GM12892 (cell line): ENCODE measurements at places on chromosomes 12 and 14.
A peak's percentile ranks its signal among the peaks of the same experiment; 100 is the strongest.

- no peak for DNase-seq
These were observed 24.9 kb downstream of the FCF1 start for GRCh38 chr14:74737753-74738325.

DNA sequence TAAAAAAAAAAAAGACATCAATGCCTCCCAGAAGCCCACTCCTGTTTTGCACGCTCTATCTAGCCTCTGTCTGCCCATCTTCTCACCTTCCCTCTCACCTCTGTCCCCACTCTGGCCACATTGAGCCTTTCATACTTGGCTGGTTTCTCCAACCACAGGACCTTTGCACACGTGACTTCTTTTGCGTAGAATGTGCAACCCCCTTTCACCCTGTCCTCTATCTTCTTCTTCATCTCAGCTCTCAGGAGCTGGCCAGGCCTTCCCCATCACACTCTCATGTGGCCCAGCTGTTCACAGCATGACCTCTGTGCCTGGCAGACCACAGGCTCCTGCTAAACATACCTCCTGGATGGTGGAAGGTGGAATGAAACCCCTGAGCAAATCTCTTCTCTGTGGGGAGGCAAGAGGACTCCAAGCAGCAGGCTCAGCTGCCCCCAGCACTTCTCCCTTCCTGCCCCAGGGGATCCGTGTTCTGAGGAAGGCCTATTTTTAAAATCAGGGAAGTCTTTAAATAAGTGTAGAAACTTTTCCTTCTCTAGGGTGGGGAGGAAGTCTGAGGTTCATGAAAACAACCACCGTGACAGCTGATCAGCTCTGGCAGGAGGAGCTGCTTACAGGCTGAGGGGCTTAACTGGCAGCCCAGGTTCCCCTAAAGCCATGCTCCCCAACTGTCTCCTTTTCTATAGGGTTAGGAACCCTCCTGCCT, 11.6 kb downstream of the HVCN1 start:
- no peak for DNase-seq

- no peak for DNase-seq
These were observed 137.5 kb upstream of the MYL2 start for GRCh38 chr12:111057701-111058425.

GRCh38 chr12:11347810-11348209, 37.6 kb upstream of the PRB4 start:
- DNase-seq = no peak

DNA sequence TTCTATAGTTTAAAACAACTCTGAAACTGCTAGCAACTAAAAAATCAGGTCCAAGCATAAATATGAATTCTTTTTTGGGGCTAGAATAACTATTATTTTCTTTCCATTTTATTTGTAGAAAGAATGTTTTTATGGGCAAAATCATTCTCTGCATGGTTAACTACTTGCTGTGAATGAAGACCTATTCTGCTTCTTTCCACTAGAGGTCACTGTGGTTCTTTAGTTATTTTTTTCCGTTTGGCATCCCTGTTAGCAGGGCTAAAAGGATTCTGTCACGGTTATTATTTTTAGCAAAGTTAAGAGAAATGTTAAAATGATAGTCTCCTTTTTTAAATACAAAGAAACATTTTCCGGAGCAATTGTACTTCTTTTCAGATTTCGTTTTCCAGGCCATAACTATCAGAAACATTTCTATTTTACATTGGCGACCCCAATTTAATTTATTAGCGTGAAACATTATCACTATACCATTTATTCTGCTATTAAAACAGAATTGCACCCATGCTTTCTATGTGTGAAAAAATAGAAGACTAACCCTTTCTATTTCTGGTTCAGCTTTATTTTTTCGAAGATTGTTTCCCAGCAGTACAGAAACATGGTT, 404.8 kb downstream of the ATP23 start:
- peak; percentile 6 for DNase-seq

DNA sequence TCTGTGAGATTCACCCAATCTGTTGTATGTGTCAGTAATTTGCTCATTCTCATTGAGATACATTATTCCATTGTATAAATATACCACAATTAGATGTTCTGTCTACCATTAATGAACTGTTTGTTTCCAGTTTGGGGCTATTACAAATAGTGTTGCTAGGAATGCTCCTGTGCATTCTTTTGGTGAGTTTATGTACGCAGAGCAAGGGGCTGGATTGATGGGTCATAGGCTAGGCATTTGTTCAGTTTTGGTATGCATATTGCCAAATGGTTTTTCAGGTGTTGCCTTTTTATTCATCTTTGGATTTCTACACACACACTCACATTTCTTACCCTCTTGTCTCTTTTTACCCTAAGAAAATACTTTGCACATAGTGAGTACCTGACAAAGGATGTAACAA, 93.4 kb downstream of the GPATCH2L start:
- no peak for DNase-seq

GRCh38 chr14:105537580-105538474, 11.4 kb downstream of the TMEM121 start:
- peak; percentile 92 for DNase-seq

- DNase-seq = no peak
These were observed 14.0 kb downstream of the TAMALIN start for GRCh38 chr12:52020539-52021336.

GRCh38 chr12:90058704-90059103, 350.1 kb upstream of the ATP2B1 start:
- no peak for DNase-seq

- no peak for DNase-seq
These were observed 77.8 kb downstream of the DDX51 start for GRCh38 chr12:132066345-132066685.

GRCh38 chr14:43651896-43652295, 855.2 kb downstream of the FSCB start:
- no peak for DNase-seq

- no peak for DNase-seq
These were observed 8.3 kb upstream of the TBX5 start for GRCh38 chr12:114414031-114414865.

DNA sequence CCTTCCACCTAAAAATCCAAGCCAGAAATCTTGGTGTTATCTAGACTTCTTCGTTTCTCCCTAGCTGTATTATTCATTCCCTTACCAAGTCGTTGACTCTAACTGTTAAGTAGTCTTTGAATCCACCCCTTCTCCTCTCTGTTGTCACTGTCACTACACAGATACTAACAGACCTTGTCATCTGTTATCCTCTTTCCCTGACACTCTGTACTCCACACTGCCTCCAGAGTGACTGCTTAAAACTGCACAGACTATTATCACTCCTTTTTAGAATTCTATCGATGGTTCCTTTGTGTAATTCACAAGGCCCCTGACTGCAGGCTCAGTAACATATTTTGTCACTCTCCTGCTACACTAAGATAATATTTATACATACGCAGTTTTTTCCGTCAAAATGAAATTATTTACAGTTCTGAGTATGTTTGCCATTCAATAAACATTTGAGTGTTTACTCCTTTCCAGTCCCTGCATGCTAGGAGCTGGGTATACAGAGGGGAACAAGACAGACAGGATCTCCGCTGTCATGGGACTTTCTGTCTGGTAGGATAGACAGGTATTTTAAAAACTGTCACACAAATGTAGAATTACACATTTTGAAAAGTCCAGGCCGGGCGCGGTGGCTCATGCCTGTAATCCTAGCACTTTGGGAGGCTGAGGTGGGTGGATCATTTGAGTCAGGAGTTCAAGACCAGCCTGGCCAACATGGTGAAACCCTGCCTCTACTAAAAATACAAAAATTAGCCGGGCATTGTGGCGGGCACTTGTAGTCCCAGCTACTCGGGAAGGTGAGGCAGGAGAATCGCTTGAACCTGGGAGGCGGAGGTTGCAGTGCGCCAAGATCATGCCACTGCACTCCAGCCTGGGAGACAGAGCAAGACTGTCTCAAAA, 3.8 kb downstream of the MARS1 start:
- DNase-seq = no peak

- DNase-seq = no peak
These were observed 191.6 kb upstream of the NUDT4 start for GRCh38 chr12:93186131-93186530.

- DNase-seq = no peak
These were observed 515.3 kb downstream of the SLC6A15 start for GRCh38 chr12:84397263-84397662.

DNA sequence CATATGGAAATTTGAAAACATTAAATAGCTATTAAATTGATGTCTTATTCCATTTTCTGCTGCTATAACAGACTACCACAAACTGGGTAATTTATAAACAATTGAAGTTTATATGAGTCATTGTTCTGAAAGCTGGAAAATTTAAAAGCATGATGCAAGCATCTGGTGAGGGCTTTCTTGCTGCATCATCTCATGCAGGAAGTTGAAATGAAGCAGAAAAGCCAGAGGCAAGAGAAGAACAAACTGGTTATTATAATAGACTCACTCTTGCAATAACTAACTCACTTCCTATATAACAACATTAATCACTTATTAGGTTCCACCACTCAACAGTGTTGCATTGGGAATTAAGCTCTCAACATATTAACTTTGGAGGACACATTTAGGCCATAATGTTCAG, 1277.4 kb downstream of the LRFN5 start:
- DNase-seq = no peak

DNA sequence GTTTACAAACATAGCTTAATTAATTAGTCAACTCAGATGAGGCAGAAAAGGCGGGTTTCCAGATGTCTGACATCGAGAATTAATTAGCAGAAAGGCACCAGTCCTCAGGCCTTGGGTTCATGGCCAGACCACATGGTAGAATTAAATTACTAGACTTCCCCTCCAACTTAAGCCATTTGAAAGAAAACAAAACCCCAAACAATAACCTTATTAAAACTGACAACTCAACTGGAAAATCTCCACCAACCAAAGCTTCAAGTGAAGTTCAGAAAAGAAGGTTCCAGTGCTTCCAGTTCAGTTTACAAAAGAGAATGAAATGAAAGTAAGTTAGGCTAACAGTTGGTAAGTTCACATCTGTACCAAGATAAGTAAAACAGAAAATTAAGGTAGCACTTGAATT, 349.5 kb downstream of the GRIN2B start:
- no peak for DNase-seq

DNA sequence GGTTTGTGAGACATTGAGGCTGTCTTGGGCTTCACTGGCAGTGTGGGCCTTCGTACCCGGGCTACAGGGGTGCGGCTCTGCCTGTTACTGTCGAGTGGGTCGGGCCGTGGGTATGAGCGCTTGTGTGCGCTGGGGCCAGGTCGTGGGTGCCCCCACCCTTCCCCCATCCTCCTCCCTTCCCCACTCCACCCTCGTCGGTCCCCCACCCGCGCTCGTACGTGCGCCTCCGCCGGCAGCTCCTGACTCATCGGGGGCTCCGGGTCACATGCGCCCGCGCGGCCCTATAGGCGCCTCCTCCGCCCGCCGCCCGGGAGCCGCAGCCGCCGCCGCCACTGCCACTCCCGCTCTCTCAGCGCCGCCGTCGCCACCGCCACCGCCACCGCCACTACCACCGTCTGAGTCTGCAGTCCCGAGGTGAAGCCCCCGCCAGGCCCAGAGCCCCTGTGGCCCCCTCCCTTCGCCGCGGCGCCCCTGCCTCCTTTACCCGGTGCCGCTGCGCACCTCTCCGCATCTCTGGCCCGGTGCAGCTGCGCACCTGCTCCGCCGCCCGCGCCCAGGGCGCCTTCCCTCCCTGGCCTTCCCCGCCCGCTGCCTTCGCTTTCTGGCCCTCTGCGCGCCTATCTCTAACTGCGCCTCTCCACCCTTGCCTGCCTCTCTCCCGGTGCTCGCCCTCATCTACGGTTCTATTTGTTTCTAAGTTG, at the start of gene ENO2:
TSS of gene ENO2 (plus strand) at position 335 of the 701 bp plus-strand sequence. CDS start 1,253 bp downstream, outside the sequence.
- DNase-seq = peak; percentile 89

GRCh38 chr12:114904254-114905003, 220.5 kb upstream of the TBX3 start:
- no peak for DNase-seq

DNA sequence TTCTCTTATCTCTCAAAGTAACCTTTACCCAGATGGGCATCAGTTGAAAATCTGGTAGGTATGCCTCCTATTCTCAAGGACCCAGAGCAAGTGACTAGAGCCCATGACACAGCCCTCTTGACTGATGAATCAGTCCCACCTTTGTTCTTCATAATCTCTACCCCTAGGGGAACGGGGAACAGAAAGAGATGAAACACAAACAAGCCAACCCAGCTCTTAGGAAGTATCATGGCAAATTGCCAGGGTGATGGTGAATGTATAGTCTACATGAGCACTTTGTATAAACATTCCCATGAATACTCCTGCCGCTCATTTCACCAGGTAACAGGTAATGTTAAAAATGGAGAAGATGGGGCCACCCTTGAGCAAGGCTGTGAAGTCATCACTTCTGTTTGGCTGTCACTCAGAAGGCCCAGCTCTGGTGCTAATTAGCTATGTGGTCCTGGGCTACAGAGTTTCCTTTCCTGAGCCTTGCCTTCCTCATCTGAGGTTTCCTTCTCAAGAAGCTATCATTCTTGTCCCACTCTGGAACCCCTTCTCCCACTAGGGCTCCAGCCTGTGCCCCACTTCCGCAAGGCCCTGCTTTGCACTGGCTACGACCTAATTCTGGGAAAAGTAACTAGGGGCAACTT, 161.7 kb downstream of the ANO2 start:
- no peak for DNase-seq

DNA sequence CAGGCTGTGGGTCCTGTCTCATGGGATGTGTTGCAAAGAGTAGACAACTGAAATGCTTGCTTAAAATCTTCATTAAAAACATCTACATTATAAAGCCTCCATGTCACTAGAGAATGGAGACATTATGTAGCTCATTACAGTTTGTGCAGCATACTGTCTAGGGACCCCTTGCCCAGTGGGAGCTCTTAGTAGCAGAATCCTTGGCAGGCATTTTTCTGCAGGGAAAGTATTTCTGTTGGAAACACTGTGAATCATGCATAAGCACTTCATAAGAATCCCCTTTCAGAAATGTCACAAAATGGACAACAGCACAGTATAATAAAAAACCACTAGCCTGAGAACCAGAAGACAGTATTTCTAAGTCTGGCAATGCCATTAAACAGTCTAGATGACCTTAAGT, 174.3 kb downstream of the MGAT4C start:
- DNase-seq = no peak
